ENCODE measurements at places on chromosomes 12 and 14. TPM values are rescaled to one million over a fixed set of nuclear protein-coding genes. Genes with fewer than 3 reads are reported as not detected.

- DNase-seq: no peak
Measured at GRCh38 chr12:31224768-31225448, 101.0 kb downstream of the SINHCAF start.

DNA sequence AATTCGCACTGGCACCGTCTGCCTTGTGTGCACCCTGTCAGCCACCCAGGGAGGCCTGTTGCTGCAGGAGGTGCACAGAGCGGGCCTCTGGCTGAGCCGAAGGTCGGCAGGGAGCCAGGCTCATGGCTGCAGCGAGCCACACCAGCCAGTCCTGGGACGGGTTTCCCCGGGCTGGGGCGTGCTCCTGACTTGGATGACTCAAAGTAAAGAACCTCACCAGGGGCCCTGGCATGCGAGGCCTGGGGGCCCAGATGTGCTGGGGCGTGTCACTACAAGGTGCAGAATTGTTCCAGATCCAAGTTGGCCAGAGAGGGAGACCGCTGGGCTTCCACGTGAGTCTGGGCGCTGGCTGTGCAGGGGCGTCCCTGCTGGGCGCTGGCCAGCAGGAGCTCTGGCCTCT is 34.5 kb downstream of the FBRSL1 start:
- peak; percentile 89 for DNase-seq

DNA sequence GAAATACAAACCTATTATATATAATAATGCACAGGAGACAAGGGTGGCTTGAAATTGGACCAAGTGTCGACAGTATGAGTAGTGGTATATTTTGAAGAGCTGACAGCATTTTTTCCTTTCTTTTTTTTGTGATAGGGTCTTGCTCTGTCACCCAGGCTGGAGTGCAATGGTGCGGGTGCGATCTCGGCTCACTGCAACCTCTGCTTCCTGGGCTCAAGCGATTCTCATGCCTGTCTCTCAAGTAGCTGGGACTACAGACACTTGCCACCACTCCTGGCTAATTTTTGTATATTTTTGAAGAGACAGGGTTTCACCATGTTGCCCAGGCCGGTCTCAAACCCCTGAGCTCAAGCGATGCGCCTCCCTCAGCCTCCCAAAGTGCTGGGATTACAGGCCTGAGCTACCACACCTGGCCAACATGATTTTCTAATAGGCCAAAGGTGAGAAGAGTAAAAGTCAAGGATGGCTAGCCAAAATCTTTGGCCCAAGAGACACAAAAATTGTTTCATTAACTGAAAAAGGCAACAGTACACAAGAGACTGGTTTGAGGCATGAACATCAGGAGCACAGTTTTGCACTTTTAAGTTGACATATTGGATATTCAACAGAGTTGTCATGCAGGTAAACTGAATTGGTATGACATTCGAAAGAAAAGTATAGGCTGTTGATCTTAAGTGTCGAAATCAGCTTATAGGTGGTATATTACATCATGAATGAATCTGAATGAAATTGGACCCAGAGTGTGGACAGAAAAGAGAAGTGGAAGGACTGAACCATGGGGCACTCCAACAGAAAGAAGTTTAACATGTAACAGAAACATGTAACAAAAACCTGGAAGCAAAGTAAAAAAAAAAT is 12.5 kb downstream of the HNRNPC start:
- no peak for DNase-seq

DNA sequence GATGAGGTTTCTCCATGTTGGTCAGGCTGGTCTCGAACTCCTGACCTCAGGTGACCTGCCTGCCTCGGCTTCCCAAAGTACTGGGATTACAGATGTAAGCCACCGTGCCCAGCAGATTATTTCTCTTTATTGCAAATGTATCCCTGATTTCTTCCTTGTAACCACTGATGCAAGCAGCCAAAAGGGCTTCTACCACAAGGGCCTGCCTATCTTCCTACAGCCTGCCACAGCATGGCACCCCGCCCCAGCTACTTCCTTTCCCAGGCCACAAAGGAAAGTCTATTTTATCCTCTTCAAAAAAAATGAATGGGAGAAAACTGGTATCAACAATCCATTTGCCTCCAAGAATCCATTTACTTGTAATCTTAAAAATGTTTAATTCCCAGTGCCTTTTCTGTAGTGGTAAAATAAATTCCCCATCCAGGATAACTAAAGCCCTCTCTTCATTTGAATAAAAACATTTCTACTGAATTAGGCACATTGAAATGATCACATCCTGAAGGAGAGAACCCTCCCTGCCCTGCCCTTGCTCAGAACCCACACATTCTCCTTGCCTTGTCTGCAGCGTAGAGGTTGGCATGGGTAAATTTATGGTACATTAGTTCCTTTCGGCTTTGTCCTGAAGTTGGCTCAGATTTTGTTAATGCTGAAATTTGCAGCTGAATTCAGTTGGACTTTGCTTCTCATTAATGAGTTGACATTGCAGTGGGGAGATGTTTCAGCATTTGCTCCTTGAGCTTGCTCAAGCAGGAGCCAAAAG is 19.2 kb downstream of the GPHB5 start:
- DNase-seq: no peak

The PIANP gene
- 0.04 TPM for total RNA-seq

- DNase-seq: no peak
Measured at GRCh38 chr12:108849660-108850059, 7.7 kb downstream of the SSH1 start.

The USP44 gene
- total RNA-seq: 0.03 TPM

DNA sequence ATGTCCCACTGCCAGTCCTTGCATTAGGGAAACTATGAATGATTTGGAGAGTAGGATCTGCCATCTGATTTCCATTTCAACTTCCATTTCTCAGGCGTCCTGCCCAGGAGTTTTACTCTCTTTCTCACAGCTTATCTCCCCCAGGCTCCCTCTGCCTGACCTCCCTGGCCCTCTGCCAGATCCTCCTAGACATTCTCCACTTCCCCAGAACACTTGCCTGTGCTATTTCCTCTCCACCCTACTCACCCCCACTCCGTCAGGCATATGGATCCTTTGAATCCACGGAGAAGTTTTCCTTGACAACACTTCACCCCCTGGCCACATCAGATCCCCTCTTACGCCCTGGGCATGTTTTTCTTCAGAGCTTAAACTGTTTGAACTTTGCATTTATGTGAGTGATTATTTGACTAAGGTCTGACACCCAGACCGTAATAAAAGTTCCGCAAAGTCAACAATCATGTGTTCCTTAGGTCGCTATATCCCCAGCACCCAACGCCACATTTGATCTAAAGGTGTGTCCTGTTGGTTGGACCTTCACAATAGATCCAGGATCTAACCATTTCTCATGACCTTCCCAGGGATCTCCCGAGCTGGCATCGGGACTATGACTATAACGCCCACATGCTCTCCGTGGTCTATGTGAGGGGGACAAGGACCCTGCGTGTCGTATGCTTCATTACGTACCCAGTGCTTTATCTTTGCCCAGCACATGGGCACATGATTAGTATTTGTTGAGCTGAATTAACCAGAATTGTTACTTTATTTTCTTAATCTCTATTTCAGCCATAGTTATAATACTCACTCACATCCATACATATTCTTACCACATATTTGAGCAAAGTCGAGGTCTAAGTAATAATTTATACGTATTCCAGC is 255.8 kb upstream of the FOXN3 start:
- DNase-seq: no peak

The MYRFL gene
- total RNA-seq: not detected

The FOXA1 gene
- total RNA-seq: not detected

- no peak for DNase-seq
Measured at GRCh38 chr12:14213542-14213941, 151.9 kb upstream of the ATF7IP start.

The PLEKHA5 gene
- 23.2 TPM for total RNA-seq

The HOXC4 gene
- total RNA-seq: 2.3 TPM

- no peak for DNase-seq
Measured at GRCh38 chr12:227286-227915, 13.4 kb upstream of the SLC6A12 start.

The DIO2 gene
- 0.03 TPM for total RNA-seq

- no peak for DNase-seq
Measured at GRCh38 chr14:105343194-105343593, 28.6 kb downstream of the PACS2 start.

GRCh38 chr14:93115821-93116675 is at the start of gene ITPK1:
TSS of gene ITPK1 (minus strand) at chr14:93115925. CDS start at chr14:93115163, 762 bp downstream.
- no peak for DNase-seq

GRCh38 chr14:22502007-22502406 is 87.0 kb downstream of the DAD1 start:
- no peak for DNase-seq

- DNase-seq: no peak
Measured at GRCh38 chr14:56808383-56809269, 1.7 kb downstream of the OTX2 start.

GRCh38 chr14:64303471-64303917 is 9.3 kb upstream of the ESR2 start:
- DNase-seq: peak; percentile 64

The CAPZA3 gene
- not detected for total RNA-seq

DNA sequence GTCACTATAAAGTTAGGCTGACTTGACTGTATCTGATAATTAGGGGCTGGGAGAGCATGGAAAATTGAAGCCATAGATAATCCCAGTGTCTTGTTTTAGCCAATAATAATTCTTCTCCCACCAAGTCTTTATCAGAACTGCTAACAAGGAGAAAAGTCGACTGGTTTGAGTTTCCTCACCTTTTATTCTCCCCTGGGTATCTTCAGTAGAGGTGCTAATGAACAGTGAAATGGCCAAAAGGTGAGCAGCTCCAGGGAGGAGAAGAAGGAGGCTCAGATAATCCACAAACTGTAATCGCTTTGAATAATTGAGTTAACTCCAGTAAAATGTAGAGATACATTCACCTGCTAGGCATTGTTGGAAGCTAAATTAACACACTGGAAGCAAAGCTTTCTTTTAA is 72.6 kb downstream of the ETV6 start:
- DNase-seq: no peak

GRCh38 chr12:4118017-4118510 is 155.5 kb upstream of the CCND2 start:
- peak; percentile 41 for DNase-seq

Data from foreskin keratinocyte (primary cell).